SW480 (cell line): ENCODE measurements at places on chromosomes 11 and 22.

- DNase-seq: no peak
Observed at GRCh38 chr11:15198284-15198683, 83.6 kb downstream of the INSC start.

DNA sequence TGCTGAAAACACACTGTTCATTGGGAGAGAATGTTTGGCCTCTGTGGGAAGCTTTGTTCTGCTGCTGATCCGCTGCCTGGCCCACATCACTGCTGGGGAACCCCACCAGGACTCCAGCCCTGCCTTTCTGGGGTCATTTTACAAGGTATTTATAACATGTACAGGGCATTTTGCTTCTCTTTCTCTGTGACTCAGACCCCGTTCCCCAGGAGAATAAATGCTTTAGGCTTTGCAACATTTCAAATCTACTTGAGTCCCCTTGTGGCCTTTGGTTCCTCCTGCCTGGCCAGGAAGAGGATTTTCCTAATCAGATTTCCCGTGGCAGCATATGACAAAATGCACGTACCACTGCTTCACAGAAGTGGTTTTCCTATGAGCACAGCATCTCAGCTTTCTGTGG, 43.0 kb downstream of the BTG4 start:
- no peak for DNase-seq

GRCh38 chr11:127055236-127055635, 54.7 kb upstream of the KIRREL3 start:
- DNase-seq: no peak

DNA sequence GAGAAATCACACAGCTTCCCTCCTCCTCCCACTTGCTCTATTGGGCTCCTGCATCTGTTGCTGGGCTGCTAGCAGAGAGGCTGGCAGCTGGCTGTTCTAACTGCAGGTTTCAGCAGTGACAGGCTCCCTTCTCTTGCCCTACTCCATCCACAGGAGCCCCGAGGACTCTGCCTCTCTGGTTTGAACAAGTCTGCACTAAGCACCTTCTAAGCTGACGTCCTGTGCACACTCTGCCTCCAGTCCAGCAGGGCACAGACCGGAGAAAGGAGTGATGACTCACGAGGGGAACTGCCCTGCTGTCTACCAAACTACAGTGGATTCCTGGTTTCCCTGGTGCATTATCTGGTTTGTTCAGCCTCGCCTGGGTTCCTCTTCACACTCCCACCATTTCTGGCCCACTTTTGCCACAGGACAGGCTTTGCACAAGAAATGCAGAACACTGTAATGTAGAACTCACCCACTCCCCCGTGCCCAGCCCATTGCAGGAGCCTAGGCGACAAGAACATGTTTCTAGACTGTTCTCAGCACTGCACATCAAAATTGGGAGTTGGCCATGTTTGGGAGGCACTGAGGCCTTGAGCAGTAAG, 26.0 kb downstream of the IL10RA start:
- DNase-seq: peak; percentile 53
